ENCODE measurements at places on chromosomes 1 and 21. TPM values are rescaled to one million over a fixed set of nuclear protein-coding genes. Genes with fewer than 3 reads are reported as not detected.

- H3K4me3 ChIP-seq: no peak overlapping the region
- no peaks in the 10 kb centered on the region for H3K4me1 ChIP-seq
- DNase-seq: no peak
- no peak overlapping the region for H3K27ac ChIP-seq
These were observed 593.2 kb downstream of the LRRIQ3 start for GRCh38 chr1:73604739-73605138.

GRCh38 chr1:2875707-2876561 is 74.4 kb upstream of the TTC34 start:
- no peaks in the 10 kb centered on the region for H3K36me3 ChIP-seq
- H3K27ac ChIP-seq: no peak overlapping the region
- no peaks in the 10 kb centered on the region for H3K4me1 ChIP-seq
- H3K4me3 ChIP-seq: no peak overlapping the region

GRCh38 chr1:42333662-42334239 is 1.3 kb downstream of the FOXJ3 start:
- no peak for DNase-seq
- peak overlapping the region; percentile 86 for H3K27ac ChIP-seq
- H3K36me3 ChIP-seq: peaks cover 2% of the 10 kb centered on the region
- H3K4me1 ChIP-seq: peaks cover 49% of the 10 kb centered on the region
- H3K27me3 ChIP-seq: no peaks in the 10 kb centered on the region

DNA sequence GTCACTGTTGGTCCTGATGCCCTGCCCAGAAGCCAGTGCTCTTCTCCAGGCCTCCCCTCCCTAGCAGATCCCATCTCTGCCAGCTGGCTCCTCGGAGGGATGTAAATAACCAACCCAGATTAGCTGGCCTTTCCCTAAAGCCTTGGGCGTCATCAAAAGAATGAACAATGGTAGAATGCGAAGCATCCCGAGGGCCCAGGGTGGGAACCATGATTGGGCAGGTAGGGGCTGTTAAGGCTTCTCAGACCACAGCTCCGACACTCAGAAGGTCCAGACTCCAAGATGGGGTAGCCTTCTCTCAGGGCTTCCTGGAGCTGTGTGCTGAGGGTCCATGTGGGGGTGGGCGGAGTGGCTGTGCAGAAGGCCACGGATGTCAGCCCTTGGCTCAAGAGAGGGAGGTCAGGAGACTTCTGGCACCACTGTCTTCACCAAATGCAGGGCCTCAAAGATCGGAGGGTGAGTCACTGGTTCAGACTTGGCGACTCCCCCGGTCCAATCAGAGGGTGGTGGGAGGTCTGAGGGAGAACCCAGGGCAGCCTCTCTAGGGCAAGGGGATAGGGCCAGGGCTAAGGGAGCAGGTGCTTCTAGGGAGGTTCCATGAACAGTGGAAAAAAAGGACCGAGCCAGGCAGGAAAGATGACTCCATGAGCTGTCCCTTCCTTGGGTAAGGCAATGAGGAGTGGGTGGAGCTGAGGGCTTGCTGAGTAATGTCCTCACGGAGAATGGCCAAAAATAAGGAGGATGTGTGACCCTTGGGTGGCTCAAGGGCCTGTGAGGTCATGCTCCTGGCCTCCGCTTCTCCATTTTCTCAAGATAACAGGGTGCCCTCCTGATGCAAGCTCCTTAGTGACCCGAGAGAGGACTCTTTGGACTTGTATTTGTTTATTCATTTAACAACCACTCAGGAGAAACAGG is 58.4 kb upstream of the EPS8L3 start:
- H3K27ac ChIP-seq: no peak overlapping the region
- no peaks in the 10 kb centered on the region for H3K36me3 ChIP-seq

DNA sequence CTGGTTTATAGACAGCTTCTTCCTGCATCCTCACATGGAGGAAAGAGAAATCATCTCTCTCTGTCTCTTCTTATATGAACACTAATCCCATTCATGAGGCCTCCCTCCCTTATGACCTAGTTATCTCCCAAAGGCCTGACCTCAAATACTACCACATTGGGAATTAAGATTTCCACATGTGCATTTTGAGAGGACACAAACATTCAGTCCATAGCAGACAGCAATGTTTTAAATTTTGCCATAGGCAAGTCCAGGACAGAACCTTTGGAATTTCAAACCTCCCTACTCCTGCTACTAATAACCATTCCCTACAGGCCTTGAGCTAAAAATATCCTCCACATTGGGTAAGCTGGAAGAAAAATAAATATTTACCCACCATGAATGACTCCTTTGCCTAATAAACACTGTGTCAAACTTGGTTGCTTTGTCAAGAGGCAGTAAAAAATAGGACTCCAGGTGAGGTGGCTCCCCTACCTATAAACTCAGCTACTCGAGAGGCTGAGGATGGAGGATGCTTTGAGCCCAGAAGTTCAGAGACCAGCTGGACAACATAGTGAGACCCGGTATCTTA is 113.7 kb downstream of the ZNF281 start:
- H3K36me3 ChIP-seq: no peaks in the 10 kb centered on the region
- no peak overlapping the region for H3K4me3 ChIP-seq
- H3K27ac ChIP-seq: no peak overlapping the region
- no peaks in the 10 kb centered on the region for H3K27me3 ChIP-seq

The SZRD1 gene
- 169 TPM for total RNA-seq

The TMEM200B gene
- 2.7 TPM for total RNA-seq

The LYPD8 gene
- total RNA-seq: not detected
